Suppressor macrophage (primary cell): ENCODE measurements at places on chromosomes 2 and 18.

GRCh38 chr2:225017713-225018112 is 24.6 kb downstream of the DOCK10 start:
- DNase-seq = no peak

DNA sequence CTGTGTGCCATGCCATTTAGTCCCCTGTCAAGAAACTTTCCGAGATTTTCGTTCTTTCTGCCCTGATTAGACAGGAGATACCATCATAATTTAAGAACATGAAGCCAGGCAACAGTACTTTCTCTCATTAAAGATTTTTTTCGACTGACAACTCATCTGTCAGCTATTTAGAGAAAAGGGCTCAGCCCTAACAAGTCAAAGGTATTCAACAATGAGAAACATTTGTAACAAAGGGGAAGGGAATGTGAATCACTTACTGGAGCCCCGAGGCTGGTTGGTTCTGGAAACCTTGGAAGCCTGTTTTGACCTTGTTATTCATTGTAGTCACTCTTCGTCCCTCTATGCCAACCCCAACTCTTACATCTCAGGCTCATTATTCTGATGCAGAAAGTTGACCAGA is 199.4 kb downstream of the SPP2 start:
- DNase-seq = no peak

GRCh38 chr2:38975042-38975441 is 85.4 kb downstream of the ARHGEF33 start:
- DNase-seq = no peak

DNA sequence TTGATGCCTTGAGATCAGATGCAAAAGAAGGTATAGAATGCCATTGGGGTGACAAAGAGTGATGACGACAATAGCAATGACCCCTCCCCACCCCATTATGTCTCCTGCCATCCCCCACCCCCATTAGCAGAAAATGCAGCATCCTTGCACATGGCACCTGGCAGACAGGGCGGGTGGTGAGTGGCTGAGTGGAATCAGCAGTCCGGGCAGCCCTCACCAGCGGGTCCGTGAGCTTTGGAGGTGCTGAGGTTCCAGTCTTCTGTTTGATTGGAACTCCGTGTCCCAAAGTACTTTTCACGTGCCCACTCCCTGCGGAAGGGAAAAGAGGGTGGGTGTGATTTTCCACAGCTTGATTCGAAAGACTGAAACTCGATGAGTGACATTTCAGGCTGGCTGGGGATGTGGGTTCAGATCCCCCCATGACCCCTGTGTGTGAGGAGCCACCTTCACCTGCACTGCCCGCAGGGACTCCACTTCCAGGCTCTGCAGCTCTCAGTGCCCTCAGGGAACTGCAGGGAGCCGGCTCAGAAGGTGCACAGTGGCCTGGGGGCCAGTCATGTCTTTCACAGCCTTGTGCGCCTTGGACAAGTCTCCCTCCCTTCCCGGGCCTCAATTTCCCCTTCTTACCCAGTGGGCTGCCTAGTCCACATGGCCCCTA is 130.9 kb downstream of the GLI2 start:
- DNase-seq = no peak

DNA sequence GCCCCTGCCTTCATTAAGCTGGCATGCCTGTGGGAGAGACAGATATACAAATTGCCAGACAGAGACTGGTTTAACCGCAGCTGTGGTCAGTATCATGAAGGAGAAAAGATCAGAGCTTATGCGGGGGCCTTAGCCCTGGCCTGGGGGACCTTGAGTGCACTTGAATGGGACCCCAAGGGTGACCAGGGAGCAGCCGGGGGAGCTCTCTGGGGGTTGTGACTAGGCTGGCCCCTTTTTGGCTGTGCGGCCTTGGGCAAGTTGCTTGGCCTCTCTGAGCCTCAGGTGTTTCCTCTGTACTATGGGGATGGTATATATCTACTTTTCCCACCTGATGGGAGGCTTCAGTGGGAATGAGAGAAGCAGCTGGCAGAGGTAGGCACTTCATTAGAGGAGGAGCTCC is 35.7 kb downstream of the INHBB start:
- no peak for DNase-seq

GRCh38 chr18:78812067-78812466 is 167.6 kb upstream of the SALL3 start:
- DNase-seq = no peak

DNA sequence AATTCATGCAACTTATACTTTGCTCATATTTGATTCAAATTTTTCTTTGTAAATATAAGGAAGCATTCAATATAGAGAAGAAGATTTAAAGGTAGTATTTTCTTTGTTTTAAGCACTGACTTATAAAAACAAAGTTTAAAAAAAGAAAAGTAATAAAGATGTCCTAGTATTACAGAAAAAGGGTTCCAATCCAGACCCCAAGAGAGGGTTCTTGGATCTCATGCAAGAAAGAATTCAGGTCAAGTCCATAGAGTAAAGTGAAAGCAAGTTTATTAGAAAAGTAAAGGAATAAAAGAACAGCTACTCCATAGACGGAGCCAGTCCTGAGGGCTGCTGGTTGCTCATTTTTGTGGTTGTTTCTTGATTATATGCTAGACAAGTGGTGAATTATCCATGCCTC is 267.9 kb downstream of the CTNNA2 start:
- no peak for DNase-seq

GRCh38 chr2:32835148-32835547 is 111.6 kb upstream of the LTBP1 start:
- DNase-seq = no peak

GRCh38 chr18:8799596-8800441 is 94.5 kb downstream of the MTCL1 start:
- no peak for DNase-seq

GRCh38 chr2:211376410-211376809 is 820.0 kb downstream of the CPS1 start:
- DNase-seq = no peak

DNA sequence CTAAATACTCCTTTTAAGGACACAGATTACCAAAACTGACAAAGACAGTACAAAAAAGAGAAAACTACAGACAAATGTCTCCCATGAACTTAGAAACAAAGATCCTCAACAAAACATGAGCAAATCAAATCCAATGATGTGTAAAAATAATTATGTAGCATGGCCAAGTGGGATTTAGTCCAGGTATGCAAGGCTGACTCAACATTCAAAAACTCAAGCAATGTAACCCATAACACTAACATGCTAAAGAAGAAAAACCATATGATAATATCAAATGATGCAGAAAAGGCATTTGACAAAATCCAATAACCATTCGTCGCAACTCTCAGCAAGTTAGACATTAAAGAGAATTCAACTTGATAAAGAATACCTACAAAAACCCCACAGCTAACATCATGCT is 239.0 kb upstream of the KLHL29 start:
- DNase-seq = no peak

GRCh38 chr2:234989183-234989701 is 37.4 kb downstream of the SH3BP4 start:
- DNase-seq = peak; percentile 90

DNA sequence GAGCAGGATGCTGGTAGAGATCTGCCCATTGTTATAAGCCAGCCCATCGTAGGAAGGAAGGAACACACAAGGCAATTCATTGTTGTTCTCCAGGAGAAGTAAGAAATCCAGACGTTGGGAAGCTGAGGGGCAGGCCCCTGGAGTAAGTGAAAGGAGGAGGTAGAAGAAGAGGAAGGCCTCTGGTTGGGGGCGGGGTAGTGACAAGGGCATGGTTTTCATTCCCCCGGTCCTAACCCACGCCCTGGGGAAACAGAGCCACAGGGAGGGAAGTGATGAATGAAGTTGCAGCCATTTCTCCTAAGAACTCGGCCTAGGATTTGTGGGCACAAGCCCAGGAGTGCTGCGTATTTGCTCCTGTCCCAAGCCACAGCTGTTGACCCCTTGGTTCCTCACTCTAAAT is 18.0 kb downstream of the LBH start:
- no peak for DNase-seq

DNA sequence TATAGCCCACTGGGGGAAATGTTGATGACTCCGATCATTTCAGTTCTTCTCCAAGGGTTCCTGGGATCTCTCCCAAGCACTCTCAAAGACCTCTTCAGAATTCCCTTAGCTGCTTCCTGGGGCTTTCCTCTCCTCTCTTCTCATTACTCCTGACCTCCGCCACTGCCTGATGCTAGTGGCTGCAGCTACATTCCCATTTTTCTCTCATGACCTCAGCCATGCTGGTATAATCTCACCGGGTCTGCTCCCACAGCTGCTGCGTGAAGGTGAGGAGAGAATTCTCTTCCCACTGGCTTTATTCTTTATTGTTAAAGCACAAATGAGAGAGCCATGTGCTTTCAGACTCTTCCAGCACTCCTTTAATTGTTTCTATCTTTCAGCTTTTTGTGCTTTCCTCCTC is 312.0 kb upstream of the ETAA1 start:
- DNase-seq = no peak

DNA sequence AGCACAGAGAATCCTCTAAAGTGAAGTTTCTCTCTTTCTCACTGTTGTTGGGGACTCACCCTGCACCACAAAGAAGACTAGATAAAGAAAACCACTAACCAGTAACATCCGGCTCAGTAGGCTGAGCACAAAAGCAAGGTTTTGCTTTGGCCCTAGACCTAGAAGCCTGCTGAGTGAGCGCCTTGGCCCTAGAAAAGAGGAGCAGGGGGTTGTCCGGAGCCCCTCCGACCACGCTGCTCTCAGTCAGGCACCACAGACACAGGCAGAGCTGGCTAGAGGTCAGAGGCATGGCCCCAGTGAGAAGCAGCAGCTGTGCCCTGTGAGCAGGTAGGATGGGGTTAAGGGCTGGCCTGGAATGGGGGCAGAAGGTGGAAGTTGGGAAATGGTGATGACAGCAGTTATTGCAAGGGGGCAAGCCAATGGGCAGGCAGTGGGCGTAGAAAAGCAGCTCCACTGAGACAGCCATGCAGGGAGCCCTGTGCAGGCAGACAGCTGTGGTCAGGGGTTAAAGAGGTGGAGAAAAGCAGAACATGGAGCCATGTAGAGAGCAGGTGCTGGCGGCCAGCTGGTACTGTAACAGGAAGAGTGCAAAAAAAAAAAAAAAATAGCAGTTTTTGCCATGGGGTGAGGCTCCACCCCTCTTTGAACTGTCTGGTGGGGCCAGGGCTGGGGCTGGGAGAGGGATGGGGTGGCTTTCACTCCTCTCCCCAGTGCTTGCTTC is 36.9 kb upstream of the SLC14A1 start:
- DNase-seq = peak; percentile 89

DNA sequence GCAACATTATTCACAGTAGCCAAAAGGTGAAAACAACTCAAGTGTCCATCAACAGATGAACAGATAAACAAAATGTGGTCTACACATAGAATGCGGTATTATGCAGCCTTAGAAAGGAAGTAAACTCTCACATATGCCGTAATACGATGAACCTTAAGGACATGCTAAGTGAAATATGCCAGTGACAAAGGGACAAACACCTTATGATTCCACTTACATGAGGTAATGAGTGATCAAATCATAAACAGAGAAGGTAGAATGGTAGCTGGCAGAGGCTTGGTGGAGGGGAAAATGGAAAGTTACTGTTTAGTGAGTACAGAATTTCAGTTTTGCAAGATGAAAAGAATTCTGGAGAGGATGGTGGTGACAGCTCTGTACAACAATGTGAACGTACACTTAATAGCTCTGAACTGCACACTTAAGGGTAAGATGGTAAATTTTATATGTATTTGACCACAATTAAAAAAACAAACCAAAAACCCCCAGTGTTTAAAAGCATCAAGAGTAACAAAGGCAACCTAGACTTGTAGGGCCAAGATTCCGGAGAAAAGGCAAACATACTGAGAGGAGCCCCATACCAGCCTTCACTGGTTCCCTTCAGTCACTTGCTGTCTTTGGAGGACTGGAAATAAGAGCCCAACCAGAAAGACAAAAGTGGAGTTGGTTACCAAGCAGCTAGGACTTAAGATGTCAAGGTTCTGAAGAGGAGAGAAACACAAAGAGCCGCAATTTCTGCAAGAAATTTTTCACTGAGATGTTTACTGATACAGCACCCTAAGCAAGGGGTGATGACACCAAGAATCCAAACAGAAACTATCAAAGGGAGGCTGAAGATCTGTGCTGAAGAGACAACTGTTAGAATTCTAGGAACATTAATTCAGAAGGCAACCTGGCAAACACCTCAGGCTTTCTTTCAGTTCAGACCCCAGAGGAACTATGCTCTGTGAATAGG is 61.3 kb downstream of the CUL3 start:
- DNase-seq = peak; percentile 34

DNA sequence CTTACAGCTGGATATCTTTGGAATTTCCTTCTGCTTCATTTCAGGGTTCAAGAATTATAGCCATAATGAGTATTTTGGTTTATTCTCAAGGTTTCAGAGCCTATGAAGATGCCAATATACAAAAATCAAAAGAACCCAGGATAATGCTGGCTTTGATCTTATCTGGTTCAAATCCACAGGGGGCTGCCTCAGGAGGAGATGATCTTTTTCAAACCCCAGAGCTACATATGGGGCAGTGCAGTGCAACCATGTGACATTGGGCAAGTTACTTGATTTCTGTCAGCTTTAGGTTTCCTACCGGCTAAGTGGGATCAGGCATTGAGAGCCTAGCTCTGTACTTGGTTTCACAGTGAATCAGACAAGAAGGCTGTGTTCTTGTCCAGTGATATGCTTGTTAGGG is 23.0 kb upstream of the LYPD6B start:
- DNase-seq = no peak

DNA sequence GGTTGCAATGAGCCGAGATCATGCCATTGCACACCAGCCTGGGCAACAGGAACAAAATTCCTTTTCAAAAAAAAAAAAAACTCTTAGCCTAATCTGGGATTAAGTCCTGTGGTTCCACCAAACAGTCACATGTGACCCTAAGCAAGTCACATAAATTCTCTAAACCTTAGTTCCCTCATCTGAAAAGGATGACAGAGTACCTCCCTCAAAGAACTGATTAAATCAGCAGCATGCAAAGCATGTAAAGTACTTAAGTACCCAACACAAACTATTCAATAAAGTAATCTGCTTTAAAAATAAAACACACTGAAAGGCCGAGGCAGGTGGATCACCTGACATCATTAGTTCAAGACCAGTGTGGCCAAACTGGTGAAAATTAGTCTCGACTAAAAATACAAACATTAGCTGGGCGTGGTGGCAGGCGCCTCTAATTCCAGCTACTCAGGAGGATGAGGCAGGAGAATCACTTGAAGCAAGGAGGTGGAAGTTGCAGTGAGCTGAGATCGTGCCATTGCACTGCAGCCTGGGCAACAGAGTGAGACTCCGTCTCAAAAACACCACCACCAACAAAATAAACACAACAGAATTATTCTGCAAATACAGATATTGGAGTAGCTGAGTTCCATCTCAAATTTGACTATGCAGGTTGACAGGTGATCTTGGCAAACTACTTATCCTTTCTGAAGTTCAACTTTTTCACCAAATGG is 7.0 kb downstream of the USP34 start:
- DNase-seq = peak; percentile 6

GRCh38 chr18:12333506-12334290 is 25.7 kb downstream of the TUBB6 start:
- no peak for DNase-seq
